T-cell (primary cell): ENCODE measurements at places on chromosomes 2 and 18. TPM values are rescaled to one million over a fixed set of nuclear protein-coding genes. Genes with fewer than 3 reads are reported as not detected.

Gene GPR55
- total RNA-seq, result 10.1 TPM

GRCh38 chr2:144227427-144228105, 292.4 kb downstream of the ZEB2 start:
- H3K27me3 ChIP-seq, result no peaks in the 10 kb centered on the region
- H3K36me3 ChIP-seq, result no peaks in the 10 kb centered on the region
- DNase-seq, result no peak
- H3K27ac ChIP-seq, result no peak overlapping the region
- no peaks in the 10 kb centered on the region for H3K4me1 ChIP-seq
- no peak overlapping the region for H3K4me3 ChIP-seq

- H3K27ac ChIP-seq, result no peak overlapping the region
- no peak overlapping the region for H3K4me3 ChIP-seq
- no peak for DNase-seq
- H3K36me3 ChIP-seq, result no peaks in the 10 kb centered on the region
- H3K27me3 ChIP-seq, result no peaks in the 10 kb centered on the region
These were observed 94.2 kb upstream of the CDH20 start for GRCh38 chr18:61239051-61239450.

GRCh38 chr2:189613077-189613636, 32.6 kb upstream of the SLC40A1 start:
- no peak for DNase-seq
- no peaks in the 10 kb centered on the region for H3K4me1 ChIP-seq
- H3K27me3 ChIP-seq, result no peaks in the 10 kb centered on the region
- no peak overlapping the region for H3K4me3 ChIP-seq

GRCh38 chr2:44358503-44358902, 2.8 kb downstream of the PREPL start:
- no peaks in the 10 kb centered on the region for H3K36me3 ChIP-seq
- H3K27me3 ChIP-seq, result no peaks in the 10 kb centered on the region
- no peak overlapping the region for H3K27ac ChIP-seq
- no peak overlapping the region for H3K4me3 ChIP-seq
- H3K4me1 ChIP-seq, result peaks cover 20% of the 10 kb centered on the region

DNA sequence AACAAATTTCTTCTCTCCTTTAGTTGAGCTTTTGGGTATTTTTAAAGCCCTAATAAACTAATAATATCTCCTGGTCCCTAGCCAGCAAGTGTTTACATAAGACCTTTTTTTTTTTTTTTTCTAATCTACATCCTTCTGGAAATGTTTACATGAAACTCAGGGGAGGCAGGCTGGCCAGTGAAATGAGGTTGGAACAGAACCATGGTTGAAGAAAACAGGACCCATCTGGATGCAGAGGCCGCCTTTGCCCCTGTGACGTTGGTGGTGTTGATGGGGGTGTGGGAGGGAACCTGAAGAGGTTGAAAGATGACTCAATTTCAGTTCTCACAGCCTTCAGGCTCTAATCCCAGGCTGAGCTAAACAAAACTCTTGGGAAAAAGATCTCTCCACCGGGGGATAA, 118.5 kb downstream of the NRP2 start:
- no peaks in the 10 kb centered on the region for H3K27me3 ChIP-seq
- H3K4me1 ChIP-seq, result no peaks in the 10 kb centered on the region
- DNase-seq, result no peak
- H3K4me3 ChIP-seq, result no peak overlapping the region
- no peaks in the 10 kb centered on the region for H3K36me3 ChIP-seq

GRCh38 chr2:176261136-176261535, 8.1 kb upstream of the MTX2 start:
- no peak for DNase-seq
- no peaks in the 10 kb centered on the region for H3K4me1 ChIP-seq
- no peak overlapping the region for H3K27ac ChIP-seq
- H3K4me3 ChIP-seq, result no peak overlapping the region
